Common myeloid progenitor, CD34-positive (primary cell): ENCODE measurements at places on chromosomes 5 and 9.

GRCh38 chr9:36936498-36936831, 97.6 kb downstream of the PAX5 start:
- DNase-seq: no peak

- no peak for DNase-seq
Measured at GRCh38 chr5:56432321-56432720, 199.2 kb upstream of the ANKRD55 start.

DNA sequence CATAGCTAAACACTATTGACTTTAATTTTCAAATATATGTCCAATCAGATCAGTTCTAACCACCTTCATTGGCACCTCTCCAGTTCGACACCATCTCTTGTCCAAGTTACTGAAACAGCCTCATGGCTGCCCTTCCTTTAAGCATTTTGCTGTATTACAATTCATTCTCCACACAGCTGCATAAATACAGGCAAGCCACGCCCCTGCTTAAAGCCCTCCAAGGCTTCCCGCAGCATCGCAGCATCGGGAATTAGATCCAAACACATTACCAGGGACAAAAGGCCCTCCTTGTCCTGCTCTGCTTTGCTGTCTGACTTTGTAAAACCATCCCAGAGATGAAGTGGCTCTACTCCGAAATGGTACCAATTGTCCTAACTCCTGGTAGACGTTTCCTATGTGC, 75.1 kb upstream of the RAI14 start:
- no peak for DNase-seq

GRCh38 chr9:82570226-82570625, 492.7 kb downstream of the RASEF start:
- DNase-seq: no peak
